ENCODE measurements at places on chromosomes 1 and 21.

DNA sequence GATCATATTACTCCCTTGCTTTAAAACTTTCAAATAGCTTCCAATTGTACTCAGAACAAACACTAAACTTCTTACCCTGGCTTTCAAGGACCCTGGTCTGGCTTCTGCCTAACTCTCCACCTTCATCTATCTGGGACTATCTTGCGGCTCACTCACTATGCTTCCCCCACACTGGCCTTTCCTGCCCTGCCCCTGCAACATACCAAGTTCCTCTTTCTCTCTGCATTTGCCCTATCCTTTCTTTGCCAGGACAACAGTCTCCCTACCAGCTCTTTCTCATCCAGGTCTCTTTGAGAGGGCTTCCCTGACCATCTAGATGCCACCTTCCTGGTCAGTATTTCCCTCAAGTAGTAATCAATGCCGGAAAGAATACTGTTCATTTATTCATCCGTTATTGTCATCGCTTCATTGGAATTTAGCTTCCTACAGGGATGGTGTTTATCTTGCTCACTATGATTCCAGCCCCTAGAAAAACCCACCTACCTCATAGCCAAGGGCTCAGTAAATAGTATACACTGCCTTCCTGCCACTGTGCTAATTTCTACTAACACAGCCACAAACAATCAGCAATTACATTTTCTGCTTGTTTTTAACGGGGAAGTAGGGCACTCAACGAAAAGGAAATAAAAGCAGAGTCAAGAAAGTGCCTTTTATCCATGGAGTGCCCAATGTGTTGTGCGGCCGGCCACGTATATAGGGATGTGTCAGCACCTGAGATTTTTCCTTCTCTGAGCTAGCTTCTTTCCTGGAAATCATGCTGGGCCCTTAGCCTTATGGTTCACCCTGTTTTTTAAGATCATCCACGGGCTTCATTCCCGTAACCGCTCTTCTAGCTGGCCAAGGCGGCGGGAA is 521 bp upstream of the CDC7 start:
- DNase-seq, result no peak

- no peak for DNase-seq
Observed at GRCh38 chr1:236377832-236378535, 16.1 kb upstream of the EDARADD start.

- peak; percentile 55 for DNase-seq
Observed at GRCh38 chr21:44078411-44078981, 28.7 kb upstream of the PWP2 start.

- no peak for DNase-seq
Observed at GRCh38 chr1:76187436-76187835, 112.9 kb downstream of the ST6GALNAC3 start.

GRCh38 chr1:66464802-66465201 is 69.2 kb upstream of the SGIP1 start:
- no peak for DNase-seq

DNA sequence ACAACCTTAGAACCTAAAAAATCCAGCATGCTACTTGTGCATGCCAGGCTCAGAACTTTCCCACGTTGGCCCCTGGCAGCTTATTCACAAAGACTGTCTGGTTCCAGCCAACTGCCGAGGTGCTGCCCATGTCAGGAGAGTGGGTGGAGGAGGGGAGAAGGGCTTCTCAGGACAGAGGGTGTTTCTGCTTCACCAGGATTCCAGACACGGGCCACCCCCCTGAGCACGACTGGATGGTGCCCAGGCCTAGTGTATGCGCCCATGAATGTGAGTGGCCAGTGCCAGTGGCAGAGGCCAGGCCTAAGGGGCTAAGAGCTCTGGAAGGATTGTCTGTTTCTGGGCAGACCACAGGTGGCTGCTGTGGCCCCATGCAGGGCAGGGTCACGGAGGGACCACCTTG is 148.2 kb upstream of the COL6A1 start:
- no peak for DNase-seq

DNA sequence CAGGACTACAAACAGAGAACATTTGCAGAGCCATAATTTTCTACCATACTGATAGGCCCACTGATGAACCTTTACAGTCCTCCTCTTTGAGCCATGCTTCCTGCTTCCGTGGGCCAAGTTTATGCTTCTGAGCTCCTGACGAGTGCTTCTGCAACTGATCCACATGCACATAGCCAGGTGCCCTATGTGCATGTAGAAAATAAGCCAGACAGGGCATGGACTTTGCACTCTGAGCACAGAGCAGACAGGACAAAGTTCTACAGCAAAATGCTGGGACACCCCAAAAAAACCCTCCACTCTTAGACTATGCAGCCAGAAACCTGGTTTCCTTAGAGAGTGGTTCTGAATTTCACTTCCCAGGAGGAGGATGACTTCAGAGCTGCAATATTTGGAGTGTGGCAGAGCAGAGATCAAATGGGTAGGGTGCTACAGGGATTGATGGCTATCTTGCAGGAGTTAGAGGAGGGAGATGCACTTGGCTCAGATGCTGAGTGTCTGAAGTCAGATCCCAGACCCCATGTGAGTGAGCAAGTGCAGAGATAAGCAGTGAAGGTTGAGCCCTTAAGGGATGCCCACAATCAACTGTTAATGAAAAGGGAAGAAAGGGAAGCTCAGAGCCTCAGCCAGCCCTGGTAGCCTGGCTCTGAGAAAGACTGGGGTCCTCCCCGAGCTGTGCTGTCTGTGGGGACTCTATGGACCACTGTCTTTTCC is 230.9 kb downstream of the DUSP10 start:
- no peak for DNase-seq

GRCh38 chr1:225934711-225935110 is 6.3 kb downstream of the LEFTY2 start:
- no peak for DNase-seq

DNA sequence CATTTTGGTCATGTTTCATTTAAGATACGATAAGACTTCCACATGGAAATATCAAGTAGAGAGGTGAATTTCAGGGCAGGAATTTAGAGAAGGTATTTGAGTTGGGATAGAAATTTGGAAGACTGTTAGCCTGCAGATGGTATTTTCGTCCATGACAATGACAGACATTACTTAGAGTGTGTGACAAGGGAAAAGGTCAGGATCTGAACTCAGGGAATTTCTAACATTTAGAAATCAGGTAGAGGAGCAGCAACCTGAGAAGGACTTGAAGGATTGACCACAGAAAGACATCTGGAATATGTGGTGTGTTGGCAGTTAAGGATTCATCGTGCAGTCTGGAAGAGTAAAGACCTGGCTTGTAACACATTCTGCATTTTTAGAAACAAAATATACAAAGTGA is 57.9 kb downstream of the RABGAP1L start:
- DNase-seq, result no peak

GRCh38 chr1:221174330-221174993 is 295.2 kb downstream of the HLX start:
- DNase-seq, result no peak

DNA sequence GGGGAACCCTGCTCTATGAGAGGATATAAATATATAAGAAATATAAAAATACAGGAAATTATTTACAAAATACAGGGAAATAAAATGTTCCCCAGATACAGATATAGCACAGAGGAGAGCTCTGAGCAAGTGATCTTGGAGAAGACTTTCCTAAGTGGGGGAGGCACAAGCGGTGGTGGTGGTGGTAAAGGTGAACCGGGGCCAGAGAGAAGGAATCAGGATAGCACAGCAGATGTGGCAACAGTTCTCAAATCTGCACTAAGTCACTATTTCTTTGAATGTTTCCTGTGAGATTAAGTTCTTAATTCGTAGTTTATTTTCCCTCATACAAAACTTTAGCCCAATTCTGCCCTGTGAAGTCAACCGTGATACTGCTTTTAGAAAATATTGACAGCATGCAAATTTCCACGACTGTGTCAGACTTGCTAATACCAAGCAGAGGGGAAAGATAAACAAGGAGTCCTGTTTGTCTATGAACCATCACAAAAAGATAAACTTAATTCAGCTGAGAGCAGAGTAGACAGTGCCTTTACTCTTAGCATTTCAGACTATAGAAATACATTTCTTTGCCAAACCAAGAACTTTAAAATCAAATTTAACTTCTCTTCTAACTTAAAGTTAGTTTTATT is 237.5 kb upstream of the POGK start:
- no peak for DNase-seq

DNA sequence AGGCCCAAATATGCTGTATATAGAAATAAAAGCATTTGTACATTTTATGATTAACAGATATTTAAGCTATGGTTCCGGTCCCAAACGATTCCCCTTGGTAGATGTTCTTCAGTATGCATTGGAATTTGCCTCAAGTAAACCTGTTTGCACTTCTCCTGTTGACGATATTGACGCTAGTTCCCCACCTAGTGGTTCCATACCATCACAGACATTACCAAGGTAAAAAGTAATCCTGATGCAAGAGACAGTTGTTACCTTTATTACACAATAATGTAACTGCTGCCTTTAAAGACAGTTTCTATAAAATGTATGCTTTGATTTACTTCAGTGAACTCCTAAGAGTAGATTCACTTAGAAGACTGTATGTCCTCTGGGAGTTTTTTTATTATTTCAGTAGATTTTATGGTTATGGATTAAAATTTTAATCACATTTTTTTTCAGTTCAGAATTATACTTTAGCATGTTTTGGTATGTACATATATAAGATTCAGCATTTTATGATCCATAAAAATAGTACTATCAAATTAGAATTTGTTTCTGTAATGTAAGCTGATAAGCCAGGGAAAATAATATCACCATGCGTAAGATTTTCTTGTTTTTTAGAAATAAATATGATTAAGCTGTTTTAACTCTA is 96.5 kb downstream of the USP25 start:
- DNase-seq, result no peak

DNA sequence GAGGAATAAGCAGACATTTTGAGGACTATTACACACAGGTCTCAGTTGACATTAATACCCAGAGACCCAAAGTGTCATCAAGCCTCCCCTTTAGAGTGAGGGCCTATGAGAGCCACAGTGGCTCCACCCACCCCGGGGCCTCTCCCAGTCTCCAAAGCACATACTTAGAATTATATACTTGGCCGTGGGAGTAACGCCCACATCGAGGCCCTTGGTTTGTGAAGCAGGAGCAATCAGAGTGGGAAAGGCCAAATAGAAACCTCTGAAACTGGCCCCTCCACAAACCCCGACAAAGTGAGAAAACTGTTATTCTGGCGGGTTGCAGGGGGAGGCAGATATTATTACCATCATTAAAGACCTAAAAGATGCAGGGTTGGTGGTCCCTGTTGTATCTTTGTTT is 7.0 kb upstream of the DESI2 start:
- no peak for DNase-seq

DNA sequence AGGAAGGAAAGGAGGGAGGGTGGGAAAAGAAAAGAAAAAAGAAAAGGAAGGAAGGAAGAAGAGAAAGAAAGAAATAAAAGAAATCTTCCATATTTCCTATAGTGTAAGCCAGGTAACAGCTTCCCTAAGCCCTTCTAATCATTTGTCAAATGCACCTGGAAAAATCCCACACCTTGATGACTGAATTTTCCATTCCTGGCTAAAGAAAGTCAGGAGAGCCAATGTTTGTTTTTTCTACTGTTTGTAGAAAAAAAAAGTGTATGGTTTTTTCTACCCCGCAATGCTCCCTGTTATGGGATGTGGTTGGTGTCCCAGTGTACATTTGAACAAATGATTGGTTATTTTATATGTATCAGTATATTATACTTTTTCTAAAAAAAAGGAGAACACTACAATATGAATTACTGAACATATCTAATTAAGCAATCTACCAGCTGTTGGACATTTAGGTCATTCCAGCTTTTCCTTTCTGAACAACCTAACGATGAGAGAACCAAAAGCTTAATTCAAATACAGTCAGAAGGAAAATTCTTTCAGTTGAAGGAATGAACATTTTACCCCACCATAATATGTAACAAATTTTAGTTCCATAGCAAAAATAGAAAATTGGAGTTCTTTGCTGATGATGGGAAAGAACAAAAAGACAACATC is 355.0 kb downstream of the SETD4 start:
- DNase-seq, result no peak

DNA sequence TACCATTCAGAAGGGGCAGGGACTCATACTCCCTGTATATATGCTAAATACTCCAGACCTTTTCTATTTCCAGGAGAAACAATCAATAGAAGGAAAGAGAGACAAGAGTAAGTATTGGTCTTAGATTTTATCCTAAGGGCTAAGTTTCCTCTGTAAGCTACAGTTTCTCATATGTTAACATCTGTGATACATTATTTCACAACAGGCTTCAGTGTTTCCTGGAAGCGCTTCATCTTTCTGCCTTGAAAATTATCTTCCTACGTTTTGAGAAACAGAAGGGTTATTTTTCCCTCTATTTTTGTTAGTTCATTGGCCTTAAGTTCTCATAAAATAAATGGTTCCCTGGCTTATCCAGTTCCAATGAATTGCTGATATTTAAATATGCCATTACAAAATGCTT is 15.6 kb downstream of the FMO1 start:
- DNase-seq, result no peak

- DNase-seq, result peak; percentile 30
Observed at GRCh38 chr1:6614929-6615785, 1.6 kb downstream of the PHF13 start.

DNA sequence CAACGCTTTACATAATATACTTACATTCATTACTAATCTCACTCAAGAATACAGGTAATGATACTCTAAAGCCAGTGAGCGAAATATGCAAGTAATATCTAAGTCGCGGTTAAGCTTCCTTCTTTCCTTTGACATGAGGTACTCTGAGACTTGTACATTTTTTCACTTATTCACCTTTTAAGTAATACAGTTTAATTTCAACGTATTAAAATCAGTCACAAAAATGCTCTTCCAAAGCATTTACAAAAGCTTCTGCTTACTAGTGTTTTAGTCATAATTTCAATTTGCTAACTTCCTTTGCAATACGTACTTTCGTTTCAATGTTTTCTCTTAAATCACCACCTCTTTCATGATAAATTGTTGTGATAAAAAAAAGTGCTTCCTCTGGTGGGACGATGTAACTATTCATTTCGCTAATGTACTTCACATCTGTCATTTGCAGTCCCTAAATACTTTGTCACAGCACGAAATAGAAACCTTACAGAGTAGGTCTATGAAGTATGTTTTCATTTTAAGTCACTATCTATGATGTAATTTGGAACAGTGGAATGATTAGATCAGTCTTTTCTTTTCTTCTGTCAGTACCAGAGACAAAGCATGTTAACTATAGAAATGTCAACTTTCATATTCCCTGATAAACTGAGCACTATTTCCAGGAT is 34.0 kb upstream of the ADGRL4 start:
- DNase-seq, result no peak

All from natural killer cell (primary cell).